IMR-90 (cell line): ENCODE measurements at places on chromosomes 13 and 19. TPM values are rescaled to one million over a fixed set of nuclear protein-coding genes. Genes with fewer than 3 reads are reported as not detected.

DNA sequence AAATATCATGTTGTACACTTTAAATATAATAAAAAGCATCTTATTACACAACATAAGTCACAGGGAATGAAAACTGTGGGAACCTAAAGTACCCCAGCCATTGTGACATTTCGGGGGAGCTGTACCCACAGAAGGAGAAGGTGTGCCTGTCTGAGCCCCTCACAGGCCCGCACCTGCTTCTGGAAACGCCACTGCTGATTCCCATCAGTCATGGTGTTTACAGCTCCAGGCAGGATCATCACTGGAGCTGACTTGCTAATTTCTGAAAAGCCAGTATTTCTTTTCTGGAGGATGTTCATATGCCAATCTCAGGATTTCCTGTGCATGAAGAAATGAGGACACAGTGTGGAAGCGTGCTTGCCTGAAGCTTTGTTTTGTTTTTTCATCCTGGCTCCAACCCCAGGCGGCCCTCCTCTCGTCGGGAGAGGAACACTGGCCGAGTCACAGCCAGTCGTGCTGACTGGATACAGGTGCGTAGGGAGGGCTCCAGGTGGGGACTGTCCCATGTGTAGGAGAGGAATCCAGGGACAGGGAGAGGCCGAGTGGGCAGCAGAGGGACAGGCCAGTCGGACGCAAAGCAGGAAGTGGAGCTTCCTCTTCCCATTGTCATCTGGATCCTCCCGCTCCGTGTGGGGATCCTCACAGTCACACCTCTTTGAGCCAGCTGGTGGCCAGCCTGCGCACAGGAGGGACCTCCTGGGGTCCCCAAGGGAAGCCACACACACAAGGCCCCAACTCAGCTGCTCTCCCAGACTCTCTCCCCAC, 4.2 kb upstream of the ATP12A start:
- no peak for DNase-seq

DNA sequence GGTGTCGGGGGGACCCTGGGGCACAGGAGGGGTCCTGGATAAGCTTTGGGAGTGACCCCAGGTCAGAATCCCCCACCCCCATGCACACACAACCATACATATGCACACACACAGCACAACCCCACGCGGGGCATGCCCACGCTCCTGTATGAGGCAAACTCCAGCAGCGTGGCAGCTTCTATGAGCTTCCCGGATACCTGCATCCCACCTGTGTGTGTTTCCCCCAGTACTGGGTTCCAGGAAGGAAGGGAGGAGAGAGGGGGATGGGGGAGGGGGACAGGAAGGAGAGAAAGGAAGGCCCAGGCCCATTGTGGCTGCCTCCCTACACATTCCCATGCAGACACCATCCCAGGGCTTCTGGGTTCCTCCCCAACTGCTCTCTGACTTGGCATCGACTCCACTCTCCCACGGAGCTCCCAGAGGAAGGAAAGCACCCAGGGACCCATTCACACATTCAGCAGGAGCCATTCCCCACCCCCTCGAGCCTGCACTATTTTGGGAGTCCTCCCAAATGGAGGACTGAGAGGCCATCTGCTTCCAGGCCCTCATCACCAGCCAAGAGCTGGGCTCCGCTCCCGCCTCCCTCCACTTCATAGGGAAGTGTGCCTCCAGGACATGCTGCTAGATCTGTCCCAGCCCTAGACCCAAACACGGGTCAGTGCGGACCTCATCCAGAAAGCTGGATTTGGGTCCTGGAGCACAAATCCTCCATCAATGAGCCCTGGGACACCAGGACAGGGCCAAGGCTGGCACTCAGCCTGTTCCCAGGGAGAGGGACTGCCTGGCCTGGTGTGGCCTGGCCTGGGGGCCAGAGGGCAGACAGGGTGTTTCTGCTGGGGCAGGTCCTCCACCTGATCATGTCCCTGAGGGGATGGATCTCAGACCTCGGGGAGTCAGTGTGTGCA, 13.2 kb downstream of the PRR36 start:
- DNase-seq: no peak

DNA sequence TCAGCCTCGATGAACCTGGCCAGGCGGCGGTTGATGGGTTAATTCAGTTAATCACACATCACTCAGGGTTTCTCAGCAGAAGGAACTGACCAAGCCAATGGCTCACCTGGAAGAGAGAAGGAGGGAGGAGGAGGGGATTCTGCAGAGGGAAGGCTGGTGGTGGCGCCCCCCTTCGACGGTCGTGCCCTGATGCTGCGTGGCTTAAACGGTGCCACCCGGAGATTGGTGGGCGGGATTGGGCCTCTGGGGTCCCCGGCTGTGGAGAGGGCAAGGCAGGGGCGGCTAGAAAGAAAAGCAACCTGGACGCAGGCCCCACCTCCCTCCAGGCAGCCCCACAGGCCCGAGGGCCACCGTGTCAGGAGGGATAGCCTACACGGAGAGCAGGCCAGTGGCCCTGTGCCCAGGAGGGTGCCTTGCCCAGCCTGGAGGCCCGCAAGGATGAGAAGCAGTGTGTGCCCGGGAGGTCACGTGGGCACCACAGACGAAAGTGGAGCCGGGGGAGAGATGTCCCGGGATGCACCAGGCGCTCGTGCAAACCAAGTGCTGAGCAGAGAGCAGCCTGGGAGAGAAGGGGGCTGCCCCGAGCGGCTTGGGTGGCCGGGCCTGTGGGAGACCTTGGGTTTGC, 16.0 kb downstream of the CSNK1G2 start:
- no peak for DNase-seq

MYO1F gene
- total RNA-seq: under 0.01 and 0.18 TPM in 2 replicates

CAPN12 gene
- 0.18 TPM in 1 of 2 replicates, not detected in the other for total RNA-seq
